ENCODE measurements at places on chromosomes 5 and 9. TPM values are rescaled to one million over a fixed set of nuclear protein-coding genes. Genes with fewer than 3 reads are reported as not detected.

- no peaks in the 10 kb centered on the region for H3K36me3 ChIP-seq
- H3K4me1 ChIP-seq = peaks cover 16% of the 10 kb centered on the region
- H3K27ac ChIP-seq = peak overlapping the region; percentile 35
- no peak overlapping the region for H3K4me3 ChIP-seq
- peaks cover 8% of the 10 kb centered on the region for H3K27me3 ChIP-seq
Measured at GRCh38 chr9:137305060-137305797, 3.2 kb upstream of the NRARP start.

DNA sequence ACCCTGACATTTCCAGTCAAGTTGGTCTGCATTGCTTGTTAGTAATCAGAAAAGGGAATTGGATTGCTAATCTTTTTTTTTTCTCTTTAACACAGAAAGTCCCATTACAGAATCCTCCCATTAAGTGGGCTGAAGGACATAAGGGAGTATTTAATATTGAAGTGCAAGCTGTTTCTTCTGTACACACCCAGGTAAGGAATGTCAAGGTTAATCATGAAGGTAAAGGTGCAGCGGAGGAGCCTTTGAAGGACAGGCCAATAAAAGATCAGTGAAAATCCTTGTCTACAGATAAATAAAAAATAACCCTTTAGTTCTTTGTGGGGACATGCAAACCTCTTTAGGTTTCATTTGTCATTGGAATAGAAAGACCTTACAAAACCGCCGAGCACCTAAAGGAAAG lies 161.4 kb downstream of the DOCK8 start:
- DNase-seq = no peak
- H3K36me3 ChIP-seq = peaks cover 84% of the 10 kb centered on the region
- no peaks in the 10 kb centered on the region for H3K27me3 ChIP-seq
- H3K4me1 ChIP-seq = peaks cover 7% of the 10 kb centered on the region

DNA sequence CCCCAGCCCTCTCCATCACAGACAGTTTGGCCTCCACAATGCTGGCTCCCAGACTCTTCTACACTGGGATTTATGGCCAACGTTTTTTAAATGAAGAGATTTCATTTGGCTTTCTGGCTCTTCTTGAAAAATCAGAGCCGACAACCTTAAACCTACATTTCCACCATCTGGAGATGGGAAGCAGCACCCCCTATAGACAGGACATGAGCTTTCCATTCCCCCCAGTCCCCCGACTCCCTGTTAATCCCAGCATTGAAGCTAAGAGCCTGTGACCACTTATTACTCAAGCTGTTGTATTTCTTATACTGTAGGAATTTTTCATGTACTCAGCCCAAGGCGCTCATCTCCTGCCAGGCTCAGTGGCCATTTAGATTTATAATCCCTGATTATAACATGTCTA lies 34.0 kb upstream of the AFAP1L1 start:
- no peak for DNase-seq
- no peak overlapping the region for H3K27ac ChIP-seq
- H3K4me3 ChIP-seq = no peak overlapping the region

PCDHA1 gene
- total RNA-seq = not detected

DNA sequence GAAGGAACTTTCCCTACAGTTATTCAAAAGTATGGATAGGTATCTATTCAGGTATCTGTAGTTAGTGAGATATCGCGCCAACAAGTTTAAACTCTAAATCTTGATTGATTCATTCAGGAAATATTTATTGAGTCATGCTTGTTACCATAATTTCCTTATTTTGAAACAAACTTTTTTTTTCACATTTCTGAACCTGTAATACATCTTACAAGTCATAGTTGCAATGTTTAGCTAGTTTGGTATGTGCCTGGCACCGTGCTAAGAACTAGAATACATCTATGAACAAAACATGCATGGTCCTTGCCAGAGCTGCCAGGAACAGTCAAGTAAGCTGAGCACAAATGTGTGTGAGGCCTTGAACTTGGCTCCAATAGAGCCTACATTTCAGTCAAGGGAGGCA lies 226.4 kb downstream of the PCSK5 start:
- H3K4me1 ChIP-seq = peaks cover 4% of the 10 kb centered on the region
- no peaks in the 10 kb centered on the region for H3K27me3 ChIP-seq
- no peak overlapping the region for H3K27ac ChIP-seq
- H3K36me3 ChIP-seq = no peaks in the 10 kb centered on the region
- no peak overlapping the region for H3K4me3 ChIP-seq

- H3K27me3 ChIP-seq = no peaks in the 10 kb centered on the region
- H3K4me3 ChIP-seq = no peak overlapping the region
- H3K36me3 ChIP-seq = no peaks in the 10 kb centered on the region
Measured at GRCh38 chr9:123335193-123335985, 20.6 kb upstream of the CRB2 start.

DNA sequence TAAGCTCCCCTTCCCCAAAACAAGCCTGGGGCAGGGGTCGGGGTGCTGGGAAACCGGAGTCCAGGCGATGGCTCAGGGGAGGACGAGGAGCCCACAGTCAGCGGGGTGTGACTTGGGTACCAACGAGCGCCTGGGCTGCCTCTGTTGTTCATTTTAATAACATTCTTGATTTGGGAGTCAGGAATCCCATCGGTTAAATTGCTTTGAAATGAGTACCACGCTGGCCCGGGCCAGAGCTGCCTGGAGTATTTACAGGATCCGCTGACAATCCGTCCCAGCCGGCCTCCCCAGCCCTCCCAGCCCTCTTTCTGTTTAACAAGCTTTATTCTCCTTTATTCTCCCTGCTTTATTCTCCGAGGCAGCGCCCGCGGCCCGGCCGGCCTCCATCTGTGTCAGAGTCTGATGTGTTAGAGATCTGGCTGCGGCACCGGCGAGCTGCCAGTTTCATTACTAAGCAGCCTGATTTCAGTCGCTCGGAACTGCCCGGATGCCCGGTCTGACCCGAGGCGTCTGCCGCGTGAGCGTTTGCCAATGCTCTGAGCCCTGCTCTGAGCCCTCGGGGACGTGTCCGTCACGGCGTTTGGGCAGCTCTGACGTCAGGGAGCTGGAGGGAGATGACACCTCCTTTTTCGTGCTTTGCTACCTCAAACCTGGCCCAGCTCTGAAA lies 16.5 kb upstream of the QRFP start:
- no peak for DNase-seq
- H3K27ac ChIP-seq = no peak overlapping the region
- H3K4me3 ChIP-seq = no peak overlapping the region
- H3K4me1 ChIP-seq = no peaks in the 10 kb centered on the region
- H3K36me3 ChIP-seq = no peaks in the 10 kb centered on the region
- no peaks in the 10 kb centered on the region for H3K27me3 ChIP-seq

DNA sequence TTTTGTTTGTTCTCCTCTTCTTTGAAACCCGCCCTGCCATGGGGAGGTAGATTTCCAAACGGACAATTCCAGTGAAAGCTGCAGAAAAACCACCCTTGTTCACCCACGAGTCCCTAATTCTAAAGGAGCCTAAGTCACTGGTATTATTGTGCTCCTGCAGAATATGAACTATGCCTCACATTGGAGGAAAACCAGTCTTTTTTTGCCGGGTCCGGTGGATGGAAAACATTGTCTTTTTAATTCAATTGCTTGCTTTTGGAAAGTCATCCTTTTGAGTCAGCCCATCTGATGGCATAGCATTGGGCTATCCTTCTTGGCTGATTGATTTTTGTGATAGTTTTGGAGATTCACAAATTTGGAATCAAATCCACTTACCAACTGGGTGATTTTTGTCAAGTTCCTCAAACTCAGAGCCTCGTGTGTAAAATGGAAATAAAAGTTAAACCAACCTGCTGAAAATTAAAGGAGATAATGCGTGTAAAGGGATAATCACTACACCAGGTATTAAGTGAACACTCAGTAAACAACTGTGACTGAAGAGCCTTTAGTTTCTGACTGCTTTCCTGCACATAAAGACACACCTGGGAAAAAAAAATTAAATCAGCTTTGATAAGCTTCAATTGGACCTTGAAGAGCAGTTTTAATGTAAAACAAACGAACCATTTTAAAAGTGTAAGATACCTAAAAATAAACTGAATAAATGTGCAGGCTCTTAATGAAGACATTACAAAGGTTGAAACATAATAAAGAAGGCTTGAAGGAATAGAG lies 780 bp upstream of the CCNJL start:
- peak overlapping the region; percentile 49 for H3K4me3 ChIP-seq
- no peak overlapping the region for H3K27ac ChIP-seq
- no peak for DNase-seq
- peaks cover 71% of the 10 kb centered on the region for H3K27me3 ChIP-seq

DNA sequence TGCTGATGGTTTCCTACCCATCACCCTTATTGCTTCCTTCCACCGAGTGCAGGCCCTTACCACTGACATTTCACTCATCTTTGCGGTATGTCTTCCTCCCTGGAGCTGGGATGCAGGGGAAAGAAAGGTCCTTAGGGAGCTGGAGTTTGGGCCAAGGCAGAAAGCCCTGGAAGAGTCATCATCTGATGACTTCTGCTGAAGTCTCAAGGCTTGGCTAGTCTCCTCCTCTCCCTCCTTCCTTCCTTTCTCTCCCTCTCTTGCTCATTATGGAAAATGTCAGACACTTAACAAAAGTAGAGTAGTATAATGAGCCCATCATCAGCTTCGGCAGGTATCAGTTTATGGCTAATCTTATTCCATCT lies 40.0 kb downstream of the LARP1 start:
- no peak for DNase-seq
- no peak overlapping the region for H3K27ac ChIP-seq
- no peaks in the 10 kb centered on the region for H3K27me3 ChIP-seq
- H3K4me3 ChIP-seq = no peak overlapping the region

GRCh38 chr9:134026581-134026980 lies 1.3 kb downstream of the BRD3OS start:
- no peak overlapping the region for H3K27ac ChIP-seq
- peaks cover 11% of the 10 kb centered on the region for H3K4me1 ChIP-seq
- no peaks in the 10 kb centered on the region for H3K27me3 ChIP-seq
- peak overlapping the region; percentile 78 for H3K4me3 ChIP-seq
- no peak for DNase-seq

DNA sequence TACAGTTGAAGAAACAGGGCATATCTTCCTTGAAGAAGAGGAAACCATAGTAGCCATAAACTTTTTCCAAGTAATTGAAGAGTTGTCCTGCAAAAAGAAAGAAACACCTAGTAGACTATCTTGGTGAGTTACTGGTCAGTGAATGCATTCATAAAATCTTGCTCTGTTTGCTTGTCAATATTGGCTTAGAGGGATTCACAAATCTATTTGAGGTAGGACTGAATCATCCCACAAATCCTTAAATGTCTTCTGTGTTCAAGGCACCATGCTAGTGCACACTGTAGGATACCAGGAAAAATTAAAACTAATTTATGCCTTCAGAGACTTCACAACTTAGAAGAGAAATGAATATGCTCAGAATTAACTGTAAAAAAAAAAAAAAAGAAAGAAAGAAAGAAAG lies 57.6 kb downstream of the GRAMD2B start:
- no peak overlapping the region for H3K27ac ChIP-seq
- no peak overlapping the region for H3K4me3 ChIP-seq
- peaks cover 18% of the 10 kb centered on the region for H3K36me3 ChIP-seq
- no peak for DNase-seq
- H3K27me3 ChIP-seq = no peaks in the 10 kb centered on the region

DNA sequence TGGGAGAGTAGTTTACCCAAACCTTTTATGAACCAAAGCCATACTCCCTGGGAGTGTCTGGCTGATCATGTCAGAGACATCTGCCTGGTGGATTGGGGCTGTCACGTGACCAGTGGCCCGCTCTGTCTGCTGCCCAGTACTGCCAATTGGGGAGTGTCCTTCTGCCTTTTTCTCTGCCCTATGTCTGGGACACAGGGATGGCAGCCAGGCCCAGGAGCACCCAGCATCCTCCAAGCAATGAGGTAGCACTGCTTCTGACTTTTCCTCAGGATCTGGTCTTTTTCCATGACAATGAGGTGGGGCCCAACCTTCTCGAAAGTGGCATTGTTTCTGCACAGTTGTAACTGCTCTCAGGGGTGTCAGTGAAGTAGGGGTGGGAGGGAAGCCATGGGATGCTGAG lies 21.8 kb downstream of the DAPK1 start:
- H3K27me3 ChIP-seq = peaks cover 4% of the 10 kb centered on the region
- H3K36me3 ChIP-seq = no peaks in the 10 kb centered on the region
- no peak overlapping the region for H3K4me3 ChIP-seq
- no peaks in the 10 kb centered on the region for H3K4me1 ChIP-seq
- DNase-seq = no peak

DNA sequence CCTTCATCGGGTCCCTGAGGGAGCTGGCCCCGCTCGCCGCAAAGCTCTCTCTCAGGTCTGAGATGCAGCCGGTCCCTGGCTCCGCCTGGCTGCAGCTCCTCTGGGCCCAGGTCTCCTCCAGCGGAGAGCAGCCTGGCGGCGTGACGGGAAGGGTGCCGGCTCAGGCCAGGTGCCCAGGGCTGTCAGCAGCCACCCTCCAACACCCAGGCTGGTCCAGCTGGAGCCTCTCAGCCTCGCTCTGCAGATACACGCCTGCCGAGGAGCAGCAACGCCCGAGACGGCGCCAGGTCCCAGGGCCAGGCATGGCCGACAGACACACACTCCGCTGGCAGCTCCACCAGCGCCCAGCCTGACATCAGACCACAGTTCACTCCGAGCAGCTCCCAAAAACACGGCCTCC lies 25.6 kb downstream of the FAM163B start:
- no peaks in the 10 kb centered on the region for H3K36me3 ChIP-seq
- no peak overlapping the region for H3K4me3 ChIP-seq
- H3K27me3 ChIP-seq = peaks cover 32% of the 10 kb centered on the region
- H3K27ac ChIP-seq = no peak overlapping the region
- no peaks in the 10 kb centered on the region for H3K4me1 ChIP-seq
- DNase-seq = no peak

GRCh38 chr9:132732326-132733259 lies 62.3 kb downstream of the GTF3C4 start:
- H3K4me1 ChIP-seq = no peaks in the 10 kb centered on the region
- H3K27me3 ChIP-seq = peaks cover 16% of the 10 kb centered on the region
- no peak overlapping the region for H3K4me3 ChIP-seq

- H3K27ac ChIP-seq = no peak overlapping the region
- no peaks in the 10 kb centered on the region for H3K36me3 ChIP-seq
- no peak overlapping the region for H3K4me3 ChIP-seq
- H3K4me1 ChIP-seq = peaks cover 27% of the 10 kb centered on the region
- DNase-seq = no peak
- peaks cover 14% of the 10 kb centered on the region for H3K27me3 ChIP-seq
Measured at GRCh38 chr9:133423216-133423615, 1.0 kb downstream of the ADAMTS13 start.

- H3K4me3 ChIP-seq = no peak overlapping the region
- peaks cover 25% of the 10 kb centered on the region for H3K36me3 ChIP-seq
- H3K27me3 ChIP-seq = no peaks in the 10 kb centered on the region
- DNase-seq = no peak
Measured at GRCh38 chr5:55701462-55702103, 10.5 kb downstream of the SLC38A9 start.

CCL27 gene
- not detected for total RNA-seq
